ENCODE measurements at places on chromosomes 6 and 20. TPM values are rescaled to one million over a fixed set of nuclear protein-coding genes. Genes with fewer than 3 reads are reported as not detected.

- H3K36me3 ChIP-seq: no peaks in the 10 kb centered on the region
- no peak for DNase-seq
- H3K27ac ChIP-seq: no peak overlapping the region
- H3K4me1 ChIP-seq: peaks cover 12% of the 10 kb centered on the region
- H3K4me3 ChIP-seq: no peak overlapping the region
These were observed 34.2 kb upstream of the B4GALT5 start for GRCh38 chr20:49747707-49748524.

- no peaks in the 10 kb centered on the region for H3K36me3 ChIP-seq
- H3K4me3 ChIP-seq: no peak overlapping the region
- H3K27me3 ChIP-seq: no peaks in the 10 kb centered on the region
- no peak overlapping the region for H3K27ac ChIP-seq
These were observed 142.1 kb downstream of the HAO1 start for GRCh38 chr20:7798176-7798575.

DNA sequence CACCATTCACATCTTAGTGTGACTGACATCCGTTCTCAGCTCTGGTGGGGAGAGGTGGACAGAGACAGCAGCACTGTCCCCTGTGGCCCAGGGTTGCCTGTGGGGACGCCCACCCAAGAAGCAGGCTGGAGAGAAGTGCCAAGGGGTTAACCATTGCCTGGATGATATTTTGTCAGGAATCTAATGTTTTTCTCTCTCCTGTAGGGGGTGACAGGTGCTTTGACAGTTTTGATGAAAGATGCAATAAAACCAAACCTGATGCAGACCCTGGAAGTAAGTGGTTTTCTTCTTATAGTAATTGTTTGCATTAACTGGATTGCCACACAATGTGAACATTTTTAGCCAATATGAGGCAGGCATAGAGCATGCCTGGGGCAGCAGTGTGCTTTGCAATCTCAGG lies 99.3 kb downstream of the MTHFD1L start:
- no peaks in the 10 kb centered on the region for H3K4me1 ChIP-seq
- H3K27ac ChIP-seq: no peak overlapping the region
- H3K4me3 ChIP-seq: no peak overlapping the region
- no peaks in the 10 kb centered on the region for H3K27me3 ChIP-seq
- H3K36me3 ChIP-seq: no peaks in the 10 kb centered on the region
- no peak for DNase-seq

GRCh38 chr20:43937591-43937990 lies 22.9 kb downstream of the TOX2 start:
- no peaks in the 10 kb centered on the region for H3K36me3 ChIP-seq
- no peak overlapping the region for H3K27ac ChIP-seq
- H3K27me3 ChIP-seq: peaks cover 4% of the 10 kb centered on the region
- no peak for DNase-seq
- no peak overlapping the region for H3K4me3 ChIP-seq

GRCh38 chr20:33250666-33251065 lies 14.9 kb downstream of the BPIFA1 start:
- no peaks in the 10 kb centered on the region for H3K4me1 ChIP-seq
- H3K27me3 ChIP-seq: no peaks in the 10 kb centered on the region
- no peaks in the 10 kb centered on the region for H3K36me3 ChIP-seq
- no peak for DNase-seq
- H3K4me3 ChIP-seq: no peak overlapping the region

The SGK2 gene
- 0.64 TPM for total RNA-seq

Data from CD4-positive, alpha-beta T cell (primary cell).